ENCODE measurements at places on chromosomes 6 and 20.

DNA sequence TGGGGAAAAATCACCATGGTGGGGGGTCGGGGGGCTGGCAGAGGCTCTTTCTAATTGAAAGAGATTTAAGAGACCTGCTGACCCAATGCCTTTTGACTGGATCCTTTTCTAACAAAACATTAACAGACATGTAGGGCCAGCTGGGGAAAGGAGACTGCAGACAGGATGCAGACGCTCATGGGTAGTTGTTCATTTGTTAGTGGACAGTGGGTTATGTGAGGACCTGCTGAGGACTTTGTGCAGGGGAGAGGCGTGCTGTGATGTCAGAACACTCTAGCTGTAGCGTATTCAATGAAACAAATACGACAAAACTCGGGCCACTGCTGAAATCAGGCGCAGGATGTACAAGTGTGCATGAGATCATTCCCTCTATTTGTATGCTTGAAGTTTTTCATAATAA is 1.2 kb downstream of the IP6K3 start:
- DNase-seq: no peak

DNA sequence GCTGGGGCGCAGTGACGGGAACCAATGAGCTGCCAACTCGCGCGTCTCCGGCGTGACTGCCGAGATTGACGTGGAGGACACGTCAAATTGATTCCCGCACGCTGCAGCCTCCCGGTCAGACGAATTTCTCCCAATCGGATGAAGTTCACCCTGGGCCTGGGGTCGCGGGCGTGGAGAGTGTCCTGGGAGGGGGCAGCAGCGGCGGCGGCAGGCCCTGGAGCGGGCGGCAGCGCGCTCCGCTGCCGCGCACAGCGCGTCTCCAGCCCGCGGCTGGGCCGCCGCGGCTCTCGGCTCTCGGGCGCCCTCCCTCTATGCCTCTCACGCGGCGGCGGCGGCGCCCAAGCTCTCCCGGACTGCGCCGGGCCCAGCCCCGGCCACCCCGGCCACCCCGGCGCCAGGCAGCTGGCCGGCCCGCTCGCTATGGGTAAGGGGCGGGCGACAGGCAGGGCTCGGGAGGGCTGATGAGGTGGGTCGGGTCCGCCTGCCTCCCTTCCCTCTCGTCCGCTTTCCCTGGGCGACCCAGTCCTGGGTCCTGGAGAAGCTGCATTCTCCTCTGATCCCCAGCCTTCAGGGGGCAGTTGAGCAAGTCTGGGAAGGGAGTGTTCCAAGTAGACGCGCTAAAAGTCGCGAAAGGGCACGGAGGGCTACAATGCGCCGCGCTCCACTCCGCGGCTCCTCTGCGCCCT is at the start of gene PAX1:
PAX1 (plus strand) TSS at position 90 of the 686 bp plus-strand sequence; CDS start at position 139, 49 bp downstream.
- no peak for DNase-seq

DNA sequence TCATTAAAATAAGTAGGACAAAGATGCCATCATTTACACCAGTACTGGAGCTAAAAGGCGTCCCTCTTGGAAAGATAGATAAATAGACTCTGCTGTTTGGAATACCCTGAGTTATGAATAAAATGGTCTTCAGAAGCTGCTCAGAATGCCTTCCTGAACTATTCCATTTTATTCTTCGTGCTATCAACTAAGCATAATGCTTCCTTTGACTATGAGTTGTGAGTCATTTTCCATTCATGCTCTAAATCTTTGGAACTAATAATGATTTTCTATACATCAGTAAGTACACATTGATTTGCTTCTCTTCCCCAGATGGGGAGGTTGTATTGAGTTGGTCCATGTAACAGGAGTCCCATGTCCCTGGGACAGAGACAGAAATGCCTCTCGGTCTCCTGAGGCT is 98.3 kb upstream of the PDE7B start:
- DNase-seq: no peak

DNA sequence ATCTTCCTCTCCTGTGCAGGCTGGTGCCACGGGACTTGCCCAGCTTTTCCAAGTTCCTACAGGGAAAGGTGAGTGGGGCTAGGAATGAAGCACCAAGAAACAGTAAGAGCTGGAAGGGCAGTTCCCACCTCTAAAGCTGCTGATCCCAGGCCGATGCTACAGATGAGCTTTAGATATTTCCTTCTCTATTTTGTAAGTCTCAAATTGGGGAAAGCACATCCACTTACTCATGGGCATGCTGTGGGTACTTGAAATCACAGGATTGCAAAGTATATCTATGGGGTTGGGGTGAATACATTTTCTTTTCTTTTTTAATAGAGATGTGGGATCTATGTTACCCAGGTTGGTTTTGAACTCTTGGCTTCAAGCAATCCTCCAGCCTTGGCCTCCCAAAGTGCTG is 3.1 kb downstream of the ZBTB2 start:
- no peak for DNase-seq

GRCh38 chr6:39104528-39104927 is 10.5 kb downstream of the SAYSD1 start:
- DNase-seq: no peak
